Stimulated activated CD8-positive, alpha-beta memory T cell treated with anti-CD3 and anti-CD28 coated beads, Interleukin-7, amount 100 ng/mL, for 1 hour (primary cell): ENCODE measurements at places on chromosomes 11 and 22.

- no peak for DNase-seq
These were observed 24.1 kb upstream of the TUB start for GRCh38 chr11:8056810-8057463.

DNA sequence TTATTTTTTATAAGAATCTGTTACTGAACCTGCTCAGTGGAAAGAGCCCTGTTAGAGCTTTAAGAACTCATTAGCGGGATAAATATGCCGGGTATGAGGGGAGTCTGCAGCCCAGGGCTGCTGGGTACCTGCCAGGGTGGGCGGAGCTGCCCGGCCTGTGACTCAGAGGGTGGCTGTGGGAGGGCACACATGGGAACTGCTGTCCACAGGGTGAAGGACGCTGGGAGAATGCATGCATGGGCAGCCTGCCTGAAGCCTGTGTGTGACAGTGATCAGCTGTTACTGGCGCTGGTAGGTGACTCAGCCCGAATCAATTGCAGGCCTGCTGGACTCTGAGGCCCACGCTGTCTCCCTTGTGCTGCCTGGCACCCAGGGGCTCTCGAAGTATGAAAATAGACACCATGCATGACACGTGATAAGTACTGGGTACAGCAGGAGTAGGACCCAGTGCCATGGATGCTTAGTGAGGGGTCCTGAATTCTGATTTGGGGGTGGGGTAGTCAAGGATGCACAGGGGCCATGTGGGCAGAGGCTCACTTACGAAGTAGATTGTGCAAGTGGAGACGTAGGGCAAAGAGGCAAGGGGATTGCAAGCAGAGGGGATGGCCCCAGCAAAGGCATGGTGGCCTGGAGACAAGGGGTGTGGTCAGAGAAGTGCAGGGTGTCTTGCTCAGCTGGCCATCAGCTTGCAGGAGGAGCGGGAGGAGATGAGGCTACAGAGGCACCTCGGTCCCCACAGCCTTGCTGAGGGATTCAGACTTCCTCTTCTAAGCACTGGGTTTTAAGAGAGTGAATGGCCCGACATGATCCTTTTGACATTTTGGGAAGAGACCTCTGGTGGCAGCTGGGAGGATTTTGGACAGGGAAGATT lies 36.5 kb downstream of the GRIK4 start:
- DNase-seq: no peak

- DNase-seq: no peak
These were observed 244.2 kb downstream of the NTM start for GRCh38 chr11:131614631-131615030.

DNA sequence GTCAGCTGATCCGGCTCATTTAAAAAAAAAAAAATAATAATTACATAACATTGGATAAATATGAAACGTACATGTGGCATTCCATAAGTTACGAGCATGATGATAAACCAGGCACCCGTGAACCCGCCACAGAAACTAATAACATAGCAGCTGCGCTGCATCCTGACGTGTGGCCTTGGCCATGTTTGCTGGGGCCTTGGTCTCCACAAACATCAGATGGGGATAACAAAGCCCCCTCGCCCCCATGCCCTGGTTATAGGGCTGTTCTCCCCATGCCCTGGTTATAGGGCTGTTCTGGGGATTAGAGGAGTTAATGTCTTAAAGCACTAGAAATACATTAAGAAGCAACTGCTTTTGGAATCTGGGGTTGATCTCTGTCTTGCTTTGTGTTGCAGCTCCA lies 36.7 kb downstream of the FLRT1 start:
- DNase-seq: no peak

DNA sequence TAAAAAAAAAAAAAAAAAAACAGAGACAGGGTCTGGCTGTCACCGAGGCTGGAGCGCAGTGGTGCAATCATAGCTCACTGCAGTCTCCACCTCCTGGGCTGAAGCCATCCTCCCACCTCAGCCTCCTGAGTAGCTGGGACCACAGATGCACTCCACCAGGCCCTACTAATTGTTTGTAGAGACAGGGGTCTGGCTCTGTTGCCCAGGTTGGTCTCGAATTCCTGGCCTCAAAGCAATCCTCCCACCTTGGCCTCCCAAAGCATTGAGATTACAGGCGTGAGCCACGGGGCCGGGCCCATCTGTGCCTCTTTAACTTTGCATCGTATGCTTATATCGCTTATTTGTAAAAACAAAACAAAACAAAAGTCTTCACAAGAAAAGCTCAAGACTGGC lies 3.1 kb downstream of the CPT1A start:
- DNase-seq: no peak

DNA sequence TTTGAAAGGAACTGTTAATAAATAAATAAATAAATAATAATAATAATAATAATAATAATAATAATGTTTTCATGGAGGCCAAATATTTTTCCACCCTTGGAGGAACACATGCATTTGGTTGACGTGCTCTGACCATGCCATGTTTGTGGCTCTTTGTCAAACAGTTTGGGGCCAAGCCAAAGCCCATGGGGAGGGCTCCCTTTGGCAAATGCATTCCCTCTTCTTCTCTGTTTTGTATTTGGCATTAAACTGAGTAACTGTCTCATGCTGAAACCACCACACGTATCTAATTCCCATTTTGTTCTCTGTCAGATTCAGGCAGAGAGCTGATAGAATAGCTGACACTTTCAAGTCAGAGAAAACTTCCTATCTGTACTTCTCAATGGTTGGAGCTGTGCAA lies 68.6 kb upstream of the PAX6 start:
- DNase-seq: no peak

DNA sequence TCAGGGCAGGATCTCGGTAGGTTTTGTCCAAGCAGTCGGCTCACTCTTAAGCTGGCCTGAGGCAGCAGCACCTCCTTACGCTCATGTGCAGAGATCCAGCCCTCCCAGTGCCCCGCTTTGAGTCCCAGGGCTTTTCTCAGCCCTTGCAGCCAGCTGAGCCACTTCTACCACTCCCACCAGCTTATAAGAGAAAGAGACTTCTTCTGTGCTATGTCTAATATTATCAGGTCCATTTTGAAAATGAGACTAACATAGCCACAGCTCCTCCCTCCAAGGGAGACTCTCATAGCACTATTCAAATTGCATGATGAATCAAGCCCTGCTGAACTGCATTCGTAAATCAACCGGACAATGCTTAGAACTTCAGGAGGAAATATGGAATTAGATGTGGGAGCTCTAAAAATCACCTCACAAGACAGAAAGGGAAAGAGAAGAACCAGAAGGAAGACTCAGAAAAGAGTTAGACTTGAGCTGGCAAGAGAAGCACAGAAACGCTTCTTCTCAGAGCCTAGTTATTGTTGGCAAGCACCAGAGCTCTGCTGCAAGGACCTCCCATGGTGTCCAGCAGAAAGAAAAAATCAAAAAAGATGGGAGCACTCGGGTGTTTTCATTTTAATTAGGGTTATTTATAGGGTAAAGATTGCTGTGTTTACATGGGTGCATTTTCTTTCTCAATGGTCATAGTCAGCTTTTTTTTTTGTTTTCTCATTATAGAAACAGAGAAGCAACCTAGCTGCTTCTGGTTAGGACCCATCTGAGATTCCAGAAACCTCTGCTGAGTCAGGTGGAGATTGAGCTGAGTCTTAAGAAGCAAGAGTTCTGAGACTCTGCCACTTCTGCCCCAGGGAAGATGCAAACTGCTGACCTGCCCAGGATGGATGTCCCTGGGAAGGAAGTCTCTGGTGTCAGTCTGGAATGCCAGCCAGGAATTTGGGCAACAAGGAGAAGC lies 181.4 kb downstream of the ETS1 start:
- DNase-seq: no peak

GRCh38 chr11:62075438-62075837 lies 48.4 kb upstream of the INCENP start:
- no peak for DNase-seq

DNA sequence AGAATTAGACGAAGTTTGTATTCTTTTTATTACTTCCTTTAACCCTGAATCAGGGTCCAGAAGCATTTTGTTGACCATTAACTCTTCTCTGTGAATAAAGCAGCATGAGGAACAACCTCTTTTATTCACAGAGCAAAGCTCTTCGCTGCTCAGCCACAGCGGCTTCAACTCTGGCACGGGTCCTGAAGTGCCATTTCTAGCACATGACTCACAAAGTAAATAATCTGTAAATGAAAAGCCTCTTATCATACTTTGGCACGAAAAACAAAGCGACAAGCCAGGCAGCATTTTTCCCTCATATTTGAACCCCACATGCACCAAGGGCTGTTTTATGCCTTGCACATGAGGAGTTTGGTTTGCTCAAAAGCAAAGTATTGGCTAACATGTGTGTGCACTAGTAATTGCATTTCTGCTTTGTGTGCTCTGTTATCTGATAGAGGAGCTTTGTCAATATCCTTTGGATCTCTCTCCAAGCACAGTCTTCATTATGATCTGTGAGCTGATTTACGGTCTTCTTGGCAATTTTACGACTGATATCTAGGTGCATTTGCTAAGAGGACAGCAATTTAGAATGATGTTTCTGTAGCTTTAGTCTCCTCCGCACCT lies 33.0 kb upstream of the APOBEC3A start:
- no peak for DNase-seq

- no peak for DNase-seq
These were observed 156.0 kb downstream of the PKNOX2 start for GRCh38 chr11:125320347-125321076.

DNA sequence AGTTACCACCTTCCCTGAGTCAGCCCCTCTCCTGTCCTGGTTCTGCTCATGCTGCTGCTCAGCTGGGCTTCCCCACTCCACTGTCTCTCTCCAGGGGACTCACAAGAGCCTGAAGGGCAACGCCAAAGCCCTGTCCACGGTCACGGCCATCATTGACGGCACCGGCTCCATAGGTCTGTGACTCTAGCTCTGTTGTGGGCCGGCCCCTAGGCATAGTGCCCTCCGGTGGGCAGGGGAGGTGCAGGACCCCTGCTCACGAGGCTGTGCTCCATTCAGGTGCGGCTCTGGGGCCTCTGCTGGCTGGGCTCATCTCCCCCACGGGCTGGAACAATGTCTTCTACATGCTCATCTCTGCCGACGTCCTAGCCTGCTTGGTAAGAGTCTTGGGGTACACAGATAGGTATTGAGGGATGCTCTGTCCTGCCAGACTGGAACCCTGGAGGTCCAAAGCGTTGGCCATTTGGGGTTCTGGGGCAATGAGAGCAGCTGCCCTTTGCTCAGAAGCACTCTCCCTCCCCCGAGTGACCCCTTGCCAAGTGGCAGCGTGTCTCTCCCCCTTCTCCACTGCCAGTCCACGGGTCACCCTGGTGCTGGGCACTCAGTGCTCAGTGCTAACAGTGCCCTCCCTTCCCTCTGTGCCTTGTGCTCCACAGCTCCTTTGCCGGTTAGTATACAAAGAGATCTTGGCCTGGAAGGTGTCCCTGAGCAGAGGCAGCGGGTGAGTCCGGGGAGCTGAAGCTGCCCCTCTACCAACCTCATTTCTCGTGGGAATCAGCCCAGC lies 22.4 kb downstream of the SLC37A2 start:
- DNase-seq: no peak

GRCh38 chr22:20787746-20788626 lies 14.1 kb downstream of the SERPIND1 start:
- no peak for DNase-seq

- no peak for DNase-seq
These were observed 101.3 kb upstream of the E2F8 start for GRCh38 chr11:19342036-19342435.

GRCh38 chr11:14905104-14906033 lies 13.3 kb upstream of the CYP2R1 start:
- DNase-seq: peak; percentile 40

- DNase-seq: peak; percentile 89
These were observed at the start of gene CDPF1 for GRCh38 chr22:46250035-46250782. Gene CDPF1, minus strand, starts transcription at chr22:46250293. Its CDS starts 2,009 bp downstream, at chr22:46248284.

GRCh38 chr11:128845334-128845780 lies 21.7 kb downstream of the KCNJ1 start:
- DNase-seq: no peak

DNA sequence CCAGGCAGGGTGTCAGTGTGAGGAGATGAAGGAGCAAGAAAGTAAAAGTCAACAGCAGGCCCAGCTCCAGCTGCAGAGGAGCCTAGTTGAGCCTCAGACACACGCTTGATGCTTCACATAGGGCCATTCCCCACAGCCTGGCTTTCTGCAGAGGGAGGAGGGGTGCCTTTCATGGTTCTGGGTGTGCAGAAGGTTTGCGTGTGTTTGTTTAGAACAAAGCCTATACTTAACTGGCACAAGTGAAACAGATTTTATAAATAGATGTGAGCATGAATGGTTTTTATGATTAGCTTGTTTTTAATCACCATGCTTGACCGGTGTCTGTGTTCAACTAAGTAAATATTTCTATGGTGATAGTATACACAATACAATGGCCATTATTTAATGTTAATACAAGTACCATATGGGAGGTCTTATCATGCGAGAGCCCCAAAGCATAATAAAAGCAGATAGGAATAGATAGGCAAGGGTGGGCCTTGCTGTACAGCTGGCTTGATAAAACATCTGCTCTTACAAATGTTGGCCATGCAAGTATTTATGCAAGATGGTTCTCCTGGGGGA lies 290.2 kb downstream of the ETS1 start:
- DNase-seq: no peak

GRCh38 chr11:13348305-13348704 lies 70.7 kb downstream of the BMAL1 start:
- DNase-seq: no peak

GRCh38 chr11:77035580-77035979 lies 1.4 kb downstream of the B3GNT6 start:
- no peak for DNase-seq

DNA sequence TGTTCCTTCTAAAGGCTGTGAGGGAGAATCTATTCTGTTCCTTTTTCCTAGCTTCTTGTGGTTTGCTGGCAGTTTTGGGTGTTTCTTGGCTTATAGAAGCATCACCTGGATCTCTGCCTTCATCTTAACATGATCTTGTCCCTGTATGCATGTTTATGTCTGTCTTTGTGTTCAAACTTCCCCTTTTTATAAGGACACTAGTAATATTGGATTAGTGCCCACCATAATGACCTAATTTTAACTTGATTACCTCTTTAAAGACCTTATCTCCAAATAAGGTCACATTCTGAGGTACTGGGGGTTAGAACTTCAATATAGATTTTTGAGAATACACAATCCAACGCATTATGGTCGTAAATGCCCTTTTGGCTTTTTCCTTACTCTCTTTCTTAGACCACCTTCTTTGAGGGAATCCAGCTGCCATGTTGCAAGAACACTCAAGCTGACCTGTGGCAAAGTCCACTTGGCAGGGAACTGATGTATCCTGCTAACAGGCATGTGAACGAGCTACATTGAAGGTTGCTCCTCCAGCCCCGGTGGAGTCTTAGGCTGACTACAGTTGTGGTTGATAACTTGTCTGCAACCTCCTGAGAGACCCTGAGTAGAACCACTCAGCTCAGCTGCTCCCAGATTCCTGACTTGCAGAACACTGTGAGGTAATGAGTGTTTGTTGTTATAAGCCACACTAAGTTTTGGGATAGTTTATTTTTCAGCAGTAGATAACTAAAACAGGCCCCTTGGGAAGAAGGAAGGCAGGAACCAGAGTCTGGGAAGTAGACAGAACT lies 127.1 kb upstream of the OR9Q1 start:
- no peak for DNase-seq

- no peak for DNase-seq
These were observed 10.8 kb downstream of the CRKL start for GRCh38 chr22:20927940-20928572.
